Stomach (tissue), 19 donors: ENCODE measurements at places on chromosomes 2 and 18. TPM values are rescaled to one million over a fixed set of nuclear protein-coding genes. Genes with fewer than 3 reads are reported as not detected.
A peak's percentile ranks its signal among the peaks of the same experiment; 100 is the strongest.

- H3K27ac ChIP-seq, result peak overlapping the region; percentile 46
- no peak overlapping the region for H3K4me3 ChIP-seq
- no peak for DNase-seq
- no peaks in the 10 kb centered on the region for H3K4me1 ChIP-seq
These were observed 61.6 kb upstream of the ACYP2 start for GRCh38 chr2:54053830-54054229.

- no peak overlapping the region for H3K27ac ChIP-seq
- H3K4me3 ChIP-seq, result no peak overlapping the region
- H3K4me1 ChIP-seq, result no peaks in the 10 kb centered on the region
- H3K36me3 ChIP-seq, result peaks cover 99% of the 10 kb centered on the region
- no peak for DNase-seq
- H3K27me3 ChIP-seq, result no peaks in the 10 kb centered on the region
These were observed 29.7 kb downstream of the C2orf42 start for GRCh38 chr2:70161069-70161534.

DNA sequence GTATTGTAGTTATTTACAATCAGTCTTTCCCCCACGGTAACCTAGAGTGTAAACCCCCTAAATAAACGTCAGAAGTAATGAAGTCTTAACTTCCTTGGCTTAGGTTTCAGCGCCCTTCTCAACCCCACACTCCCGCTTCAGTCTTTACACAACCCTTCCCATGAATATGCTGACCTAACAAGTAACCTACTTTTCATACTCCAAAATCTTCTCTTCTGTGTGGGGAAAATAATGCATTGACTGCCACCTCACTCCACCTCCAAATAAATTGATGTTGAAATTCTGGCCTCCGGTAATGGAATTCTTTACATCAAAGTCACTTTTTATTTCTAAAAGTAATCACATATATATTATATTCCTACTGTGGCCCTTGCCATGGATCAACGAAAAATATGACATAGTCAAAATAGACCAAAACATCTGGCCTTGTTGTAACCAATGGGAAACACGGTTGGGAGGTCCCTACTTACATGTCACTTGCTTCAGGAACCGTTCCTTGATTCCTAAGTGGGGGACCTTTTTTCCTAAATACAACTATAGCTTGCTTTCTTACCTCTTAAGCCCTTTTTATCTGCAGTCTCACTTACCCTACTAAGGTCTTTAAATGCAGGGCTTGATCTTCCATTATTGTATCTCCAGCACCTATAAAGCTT is 961 bp downstream of the GEN1 start:
- H3K36me3 ChIP-seq, result no peaks in the 10 kb centered on the region
- H3K4me3 ChIP-seq, result peak overlapping the region; percentile 87
- H3K27me3 ChIP-seq, result no peaks in the 10 kb centered on the region
- peaks cover 4% of the 10 kb centered on the region for H3K4me1 ChIP-seq
- no peak for DNase-seq

GRCh38 chr2:112155331-112156151 is 17.4 kb downstream of the FBLN7 start:
- peaks cover 10% of the 10 kb centered on the region for H3K4me1 ChIP-seq
- H3K27ac ChIP-seq, result no peak overlapping the region
- H3K4me3 ChIP-seq, result no peak overlapping the region
- DNase-seq, result no peak
- no peaks in the 10 kb centered on the region for H3K27me3 ChIP-seq
- H3K36me3 ChIP-seq, result no peaks in the 10 kb centered on the region

DNA sequence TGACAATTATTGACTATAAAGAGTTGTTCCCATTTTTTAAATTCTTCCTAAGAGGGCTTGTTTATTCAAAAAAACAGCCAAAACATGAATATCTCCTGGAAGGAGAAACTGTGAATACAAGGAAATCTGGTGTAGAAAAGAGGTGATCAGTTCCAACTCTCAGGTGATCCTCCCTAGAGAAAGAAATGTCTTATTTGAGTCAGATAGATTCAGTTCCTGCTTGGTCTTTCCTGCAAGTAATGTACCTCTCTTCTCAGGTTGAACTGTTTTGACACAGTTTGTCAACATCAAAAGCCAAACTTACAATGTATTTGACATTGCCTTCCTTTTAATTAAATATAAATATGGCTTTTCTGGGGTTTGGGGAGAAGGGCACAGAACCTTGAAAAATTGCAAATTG is 567.4 kb downstream of the ARHGAP15 start:
- no peaks in the 10 kb centered on the region for H3K4me1 ChIP-seq
- no peaks in the 10 kb centered on the region for H3K36me3 ChIP-seq
- no peak overlapping the region for H3K4me3 ChIP-seq
- DNase-seq, result no peak
- H3K27me3 ChIP-seq, result no peaks in the 10 kb centered on the region
- no peak overlapping the region for H3K27ac ChIP-seq

- H3K27me3 ChIP-seq, result no peaks in the 10 kb centered on the region
- H3K4me1 ChIP-seq, result peaks cover 47% of the 10 kb centered on the region
- H3K36me3 ChIP-seq, result no peaks in the 10 kb centered on the region
- peak overlapping the region; percentile 97 for H3K27ac ChIP-seq
- DNase-seq, result no peak
These were observed 405 bp downstream of the SOS1 start for GRCh38 chr2:39120521-39120770.

ACOXL gene
- not detected for total RNA-seq

- no peak overlapping the region for H3K4me3 ChIP-seq
- peak; percentile 92 for DNase-seq
- no peaks in the 10 kb centered on the region for H3K27me3 ChIP-seq
- H3K36me3 ChIP-seq, result peaks cover 8% of the 10 kb centered on the region
- peaks cover 25% of the 10 kb centered on the region for H3K4me1 ChIP-seq
- no peak overlapping the region for H3K27ac ChIP-seq
These were observed 56.8 kb downstream of the BIN1 start for GRCh38 chr2:127049927-127050802.

DNA sequence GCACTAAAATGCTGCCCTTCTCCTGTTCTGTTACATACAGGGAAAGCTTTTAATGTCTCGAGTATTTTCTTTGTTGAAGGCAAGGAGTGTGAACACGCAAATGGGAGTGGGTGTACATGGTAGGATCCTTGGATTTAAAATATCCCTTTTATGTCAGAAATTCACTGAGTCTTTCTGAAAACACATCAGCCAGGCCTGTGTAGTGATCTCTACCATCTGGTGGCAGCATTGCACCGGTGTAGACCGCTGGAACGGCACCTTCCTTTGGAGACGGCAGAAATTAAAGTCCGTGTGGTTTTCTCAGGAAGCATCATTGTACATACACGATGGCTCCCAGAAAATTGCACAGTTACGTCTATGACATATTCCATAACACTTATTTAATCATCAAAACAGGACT is 515.8 kb downstream of the GALR1 start:
- H3K4me1 ChIP-seq, result no peaks in the 10 kb centered on the region
- H3K4me3 ChIP-seq, result no peak overlapping the region
- DNase-seq, result peak; percentile 71
- no peaks in the 10 kb centered on the region for H3K27me3 ChIP-seq
- H3K36me3 ChIP-seq, result no peaks in the 10 kb centered on the region
- H3K27ac ChIP-seq, result no peak overlapping the region

MYO5B gene
- total RNA-seq, result 224 TPM

GRCh38 chr2:181275643-181276070 is 181.5 kb upstream of the ITGA4 start:
- no peaks in the 10 kb centered on the region for H3K36me3 ChIP-seq
- peak; percentile 8 for DNase-seq
- H3K27ac ChIP-seq, result no peak overlapping the region
- H3K27me3 ChIP-seq, result no peaks in the 10 kb centered on the region
- H3K4me1 ChIP-seq, result no peaks in the 10 kb centered on the region

GRCh38 chr18:2874765-2875164 is 28.0 kb downstream of the EMILIN2 start:
- no peaks in the 10 kb centered on the region for H3K36me3 ChIP-seq
- H3K27me3 ChIP-seq, result peaks cover 4% of the 10 kb centered on the region
- DNase-seq, result no peak
- H3K4me3 ChIP-seq, result no peak overlapping the region

DNA sequence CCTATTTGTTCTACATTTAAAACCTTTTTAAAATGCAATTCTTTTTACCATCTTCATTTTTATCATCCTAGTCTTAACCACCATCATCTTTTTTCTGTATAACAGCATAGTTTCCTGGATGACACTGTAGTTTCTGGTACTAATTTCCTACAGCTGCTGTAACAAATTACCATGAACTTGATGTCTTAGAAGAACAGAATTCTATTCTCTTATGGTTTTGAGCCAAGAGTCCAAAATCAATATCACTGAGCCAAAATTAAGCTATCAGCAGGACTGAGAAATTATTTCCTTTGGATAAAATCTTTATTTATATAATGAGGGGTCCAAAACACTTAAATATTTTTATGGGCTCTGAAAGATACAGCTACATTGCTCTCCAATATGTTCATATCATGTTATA is 539.3 kb downstream of the METTL4 start:
- H3K4me3 ChIP-seq, result no peak overlapping the region
- no peak for DNase-seq
- H3K27me3 ChIP-seq, result no peaks in the 10 kb centered on the region
- H3K4me1 ChIP-seq, result no peaks in the 10 kb centered on the region

C2orf66 gene
- not detected for total RNA-seq

DNA sequence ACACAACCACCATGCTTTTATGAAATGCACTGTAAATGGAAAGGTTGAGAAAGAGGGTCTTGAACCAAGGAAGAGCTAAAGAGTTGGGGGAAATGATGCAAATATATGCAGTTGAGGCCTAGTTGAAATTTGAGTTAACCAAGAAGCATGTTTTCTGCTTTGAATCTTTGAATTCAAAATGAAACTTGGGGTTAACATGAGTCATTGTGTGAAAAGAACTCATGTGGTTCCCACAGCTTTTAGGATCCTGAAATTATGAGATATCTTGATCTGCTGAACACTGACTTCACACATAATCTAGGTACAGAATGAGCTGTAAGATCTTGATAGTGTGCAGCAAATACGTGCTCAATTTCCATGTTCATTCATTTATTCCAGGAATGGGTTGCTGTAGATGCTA is 422.9 kb upstream of the TRIB2 start:
- no peaks in the 10 kb centered on the region for H3K27me3 ChIP-seq
- H3K4me1 ChIP-seq, result no peaks in the 10 kb centered on the region
- no peak overlapping the region for H3K27ac ChIP-seq
- no peak for DNase-seq
- no peak overlapping the region for H3K4me3 ChIP-seq
- no peaks in the 10 kb centered on the region for H3K36me3 ChIP-seq

GRCh38 chr18:72233106-72233505 is 311.0 kb downstream of the CBLN2 start:
- H3K4me1 ChIP-seq, result no peaks in the 10 kb centered on the region
- DNase-seq, result no peak
- no peak overlapping the region for H3K27ac ChIP-seq
- H3K27me3 ChIP-seq, result no peaks in the 10 kb centered on the region
- H3K4me3 ChIP-seq, result no peak overlapping the region

UGT1A8 gene
- not detected for total RNA-seq

- peak overlapping the region; percentile 44 for H3K4me3 ChIP-seq
- H3K4me1 ChIP-seq, result peaks cover 22% of the 10 kb centered on the region
- DNase-seq, result peak; percentile 73
- H3K27ac ChIP-seq, result no peak overlapping the region
These were observed 74.7 kb downstream of the HNRNPLL start for GRCh38 chr2:38528008-38528442.

GRCh38 chr2:101476605-101477208 is 1.8 kb upstream of the RFX8 start:
- H3K4me1 ChIP-seq, result peaks cover 14% of the 10 kb centered on the region
- no peak overlapping the region for H3K27ac ChIP-seq
- no peak overlapping the region for H3K4me3 ChIP-seq
- H3K36me3 ChIP-seq, result no peaks in the 10 kb centered on the region
- no peak for DNase-seq
- H3K27me3 ChIP-seq, result peaks cover 25% of the 10 kb centered on the region

MOGAT1 gene
- total RNA-seq, result not detected

FEV gene
- total RNA-seq, result not detected

GRCh38 chr18:42617221-42617620 is 498.3 kb downstream of the RIT2 start:
- H3K27me3 ChIP-seq, result no peaks in the 10 kb centered on the region
- no peak overlapping the region for H3K4me3 ChIP-seq
- H3K36me3 ChIP-seq, result no peaks in the 10 kb centered on the region
- no peak for DNase-seq
- no peak overlapping the region for H3K27ac ChIP-seq

CCDC141 gene
- 1.2 TPM for total RNA-seq

SLC11A1 gene
- 8.9 TPM for total RNA-seq

AQP12A gene
- total RNA-seq, result not detected
